ENCODE measurements at places on chromosomes 5 and 9.

DNA sequence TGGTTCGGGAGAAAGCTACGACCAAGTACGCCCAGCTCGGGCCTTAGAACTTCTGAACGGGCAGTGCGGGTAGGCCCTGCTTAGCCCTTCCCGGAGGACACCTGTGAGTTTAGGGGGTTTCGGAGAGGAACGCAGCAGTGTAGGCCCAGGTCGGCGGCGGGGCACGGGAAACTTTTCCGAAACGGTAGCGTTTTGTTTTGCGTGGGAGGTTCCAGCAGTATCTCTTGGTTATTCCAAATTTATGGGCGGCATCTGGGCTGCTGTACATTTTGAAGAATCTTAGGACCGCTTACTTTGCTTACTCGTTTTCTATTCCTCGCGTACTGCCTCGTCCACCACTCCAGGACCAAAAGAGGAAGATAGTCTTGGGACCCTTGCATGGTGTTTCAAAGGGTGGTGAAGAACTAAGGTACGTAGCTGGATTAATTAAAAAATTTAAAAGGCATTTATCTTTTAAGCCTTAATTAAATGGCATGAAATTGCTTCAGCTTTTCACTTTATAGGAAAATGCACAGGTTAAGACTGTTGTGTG, 492 bp downstream of the TENT2 start:
- no peaks in the 10 kb centered on the region for H3K27me3 ChIP-seq
- no peak for DNase-seq
- peaks cover 17% of the 10 kb centered on the region for H3K36me3 ChIP-seq

DNA sequence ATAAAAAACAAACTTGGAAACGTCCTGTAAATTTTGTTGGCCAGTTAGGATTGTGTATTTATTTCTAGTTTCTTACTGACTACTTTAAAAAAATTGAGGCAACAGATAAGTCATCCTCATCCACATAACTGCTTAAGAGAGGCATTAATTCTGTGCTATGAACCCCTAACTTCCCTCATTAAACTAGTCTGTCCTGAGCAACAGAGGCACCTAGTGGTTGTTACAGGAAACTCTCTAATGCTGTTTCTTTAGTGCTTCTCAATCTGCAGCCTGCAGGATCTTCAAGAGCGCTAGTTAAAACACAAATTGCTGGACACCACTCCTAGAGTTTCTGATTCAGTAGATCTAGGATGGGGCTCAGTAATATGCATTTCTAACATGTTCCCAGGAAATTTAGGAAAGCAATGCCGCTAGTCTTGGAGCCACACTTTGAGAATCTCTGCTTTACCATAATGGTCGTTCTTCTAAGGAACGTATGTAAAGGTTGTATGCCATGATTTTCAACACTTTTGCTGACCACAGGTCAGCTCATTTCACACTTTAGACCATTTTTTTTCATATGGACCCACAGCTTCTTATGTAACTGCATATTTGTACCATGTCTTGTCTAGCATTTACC, 410.1 kb upstream of the SMARCA2 start:
- peaks cover 20% of the 10 kb centered on the region for H3K27me3 ChIP-seq
- H3K27ac ChIP-seq = no peak overlapping the region
- H3K4me1 ChIP-seq = no peaks in the 10 kb centered on the region
- H3K4me3 ChIP-seq = no peak overlapping the region
- H3K36me3 ChIP-seq = no peaks in the 10 kb centered on the region

- DNase-seq = no peak
- H3K4me1 ChIP-seq = no peaks in the 10 kb centered on the region
- no peaks in the 10 kb centered on the region for H3K27me3 ChIP-seq
- H3K4me3 ChIP-seq = no peak overlapping the region
- no peaks in the 10 kb centered on the region for H3K36me3 ChIP-seq
Measured at GRCh38 chr5:84168841-84169240, 215.8 kb downstream of the EDIL3 start.

DNA sequence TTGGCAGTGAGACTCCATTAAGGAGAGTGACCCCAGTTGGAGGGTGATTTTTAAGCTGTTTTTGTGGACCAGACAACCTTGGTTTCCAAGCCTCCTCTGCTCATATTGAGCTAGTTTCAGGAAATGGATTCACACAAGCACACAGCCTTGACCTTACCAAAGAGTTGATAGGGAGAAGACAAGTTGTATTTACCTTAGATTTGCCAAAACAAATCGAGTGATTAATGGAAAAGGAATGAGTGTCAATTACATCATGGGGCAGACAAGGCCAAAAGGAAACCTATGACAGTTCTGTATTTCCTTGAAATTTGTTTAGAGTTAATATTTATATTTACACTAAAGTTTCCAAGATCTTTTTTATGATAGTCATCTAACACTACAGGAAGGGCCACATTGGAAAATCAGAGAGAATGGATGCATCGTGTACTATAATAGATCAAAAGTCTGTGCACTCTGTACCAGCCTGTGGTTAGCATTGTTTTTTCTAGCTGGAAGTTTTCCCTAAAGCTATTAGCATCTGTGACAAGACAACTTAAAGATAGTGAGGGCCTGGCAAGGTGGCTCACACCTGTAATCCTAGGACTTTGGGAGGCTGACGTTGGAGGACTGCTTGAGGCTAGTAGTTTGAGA, 86.0 kb upstream of the FER start:
- no peaks in the 10 kb centered on the region for H3K36me3 ChIP-seq
- no peak for DNase-seq
- H3K4me3 ChIP-seq = no peak overlapping the region
- H3K4me1 ChIP-seq = no peaks in the 10 kb centered on the region

- DNase-seq = peak; percentile 34
- peak overlapping the region; percentile 58 for H3K27ac ChIP-seq
- peaks cover 49% of the 10 kb centered on the region for H3K4me1 ChIP-seq
- H3K4me3 ChIP-seq = peak overlapping the region; percentile 89
Measured at GRCh38 chr5:56481428-56482357, 248.6 kb upstream of the ANKRD55 start.

GRCh38 chr5:155087036-155087435, 73.5 kb downstream of the KIF4B start:
- H3K36me3 ChIP-seq = no peaks in the 10 kb centered on the region
- no peak overlapping the region for H3K4me3 ChIP-seq

DNA sequence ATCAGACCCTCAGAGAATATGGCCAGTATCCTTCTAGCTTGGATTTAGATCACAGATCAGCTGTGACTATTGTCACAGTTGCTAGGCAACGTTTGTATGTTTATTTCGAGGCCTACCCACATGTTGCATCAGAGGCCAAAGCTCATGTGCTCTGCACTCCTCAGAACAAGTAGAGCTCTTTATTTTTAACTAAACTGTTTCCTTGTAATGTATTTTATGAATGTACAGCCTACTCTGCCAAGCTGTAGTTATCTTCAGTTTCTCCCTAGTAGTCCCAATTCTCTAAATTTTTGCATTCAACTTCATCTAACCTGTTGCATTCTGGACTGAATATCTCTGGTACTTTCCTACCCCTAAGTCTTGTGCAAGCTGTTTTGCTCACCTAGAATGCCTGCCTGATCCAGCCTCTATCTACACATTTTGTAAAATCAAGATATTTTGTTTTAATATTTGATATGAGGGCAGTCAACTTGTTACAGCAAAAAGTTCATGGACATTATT, 52.8 kb downstream of the CAST start:
- peaks cover 45% of the 10 kb centered on the region for H3K4me1 ChIP-seq
- H3K36me3 ChIP-seq = peaks cover 5% of the 10 kb centered on the region
- H3K4me3 ChIP-seq = no peak overlapping the region
- H3K27me3 ChIP-seq = no peaks in the 10 kb centered on the region
- peak; percentile 58 for DNase-seq
- H3K27ac ChIP-seq = peak overlapping the region; percentile 68

GRCh38 chr5:37807015-37807414, 32.8 kb downstream of the GDNF start:
- H3K27me3 ChIP-seq = peaks cover 28% of the 10 kb centered on the region
- no peaks in the 10 kb centered on the region for H3K36me3 ChIP-seq
- H3K4me1 ChIP-seq = no peaks in the 10 kb centered on the region
- DNase-seq = no peak

DNA sequence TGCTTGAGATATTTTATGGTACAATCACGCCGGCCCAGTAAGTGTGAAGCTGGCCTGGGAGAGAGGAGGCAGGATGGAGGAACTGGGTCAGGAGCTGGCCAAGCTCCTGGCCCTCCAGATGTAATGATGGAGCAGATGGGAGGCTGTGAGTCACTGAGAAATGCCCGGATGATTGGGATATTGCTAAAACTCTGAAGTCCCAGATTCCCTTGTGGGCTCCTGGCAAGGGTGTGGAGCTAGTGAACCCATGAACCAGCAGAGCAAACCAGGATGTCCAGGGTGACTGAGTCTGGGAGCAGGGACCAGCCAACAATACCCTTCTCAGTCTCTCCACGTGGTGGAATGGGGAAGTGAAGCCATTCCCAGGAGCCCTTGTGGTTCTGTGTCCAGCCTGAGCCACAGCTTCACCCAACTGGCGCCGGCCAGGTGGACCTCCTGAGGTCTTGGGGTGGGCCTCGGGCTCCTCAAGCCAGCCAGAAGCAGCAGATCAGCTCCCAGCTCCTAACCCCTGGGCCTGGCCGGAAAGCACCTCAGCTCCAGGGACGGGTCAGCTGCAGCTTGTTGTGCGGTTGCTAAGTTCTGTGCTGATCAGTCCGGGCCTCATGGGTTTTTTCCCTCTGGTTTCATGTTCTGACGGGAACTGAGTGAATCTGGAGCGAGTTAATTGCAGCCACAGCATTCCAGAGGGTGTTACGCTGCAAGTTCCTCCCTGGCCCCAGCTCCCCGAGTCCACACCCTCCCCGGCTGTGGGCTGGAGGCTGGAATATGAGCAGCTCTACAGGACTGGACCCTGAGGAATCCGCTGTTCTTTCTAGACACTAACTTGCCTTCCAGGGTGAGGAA, 37.6 kb downstream of the DUSP1 start:
- H3K27ac ChIP-seq = no peak overlapping the region
- H3K36me3 ChIP-seq = no peaks in the 10 kb centered on the region

GRCh38 chr5:174358276-174358675, 312.8 kb downstream of the NSG2 start:
- no peaks in the 10 kb centered on the region for H3K4me1 ChIP-seq
- no peak for DNase-seq
- H3K4me3 ChIP-seq = no peak overlapping the region
- H3K27me3 ChIP-seq = no peaks in the 10 kb centered on the region

DNA sequence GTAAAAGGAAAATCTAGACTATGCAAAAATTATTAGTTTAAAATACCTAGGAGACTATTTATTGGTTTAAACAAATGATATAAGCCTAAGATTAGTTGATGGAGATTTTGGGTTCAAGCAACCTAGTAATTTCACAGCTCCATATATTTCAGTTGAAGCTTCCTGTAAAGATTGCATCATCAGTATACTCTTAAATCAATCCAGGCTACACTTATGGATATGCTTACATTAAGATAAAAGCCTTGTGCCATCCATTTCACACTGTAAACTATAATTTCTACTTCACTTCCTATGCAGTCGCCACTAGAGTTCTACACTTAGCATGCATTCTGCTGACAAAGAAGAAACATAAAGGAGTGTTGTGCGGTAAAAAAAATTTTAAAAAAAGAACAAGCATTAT, 7.3 kb upstream of the LIX1 start:
- DNase-seq = no peak
- H3K27me3 ChIP-seq = no peaks in the 10 kb centered on the region
- no peaks in the 10 kb centered on the region for H3K36me3 ChIP-seq

- no peak overlapping the region for H3K4me3 ChIP-seq
- peaks cover 3% of the 10 kb centered on the region for H3K36me3 ChIP-seq
- H3K27ac ChIP-seq = no peak overlapping the region
- H3K4me1 ChIP-seq = no peaks in the 10 kb centered on the region
- H3K27me3 ChIP-seq = no peaks in the 10 kb centered on the region
Measured at GRCh38 chr5:156087577-156088110, 239.3 kb upstream of the SGCD start.
